GOT3 (cell line): ENCODE measurements at places on chromosomes 12 and 14.

- no peak for DNase-seq
Observed at GRCh38 chr12:124721501-124722162, 142.0 kb downstream of the SCARB1 start.

GRCh38 chr12:51065530-51065929 is 17.4 kb downstream of the LETMD1 start:
- no peak for DNase-seq

DNA sequence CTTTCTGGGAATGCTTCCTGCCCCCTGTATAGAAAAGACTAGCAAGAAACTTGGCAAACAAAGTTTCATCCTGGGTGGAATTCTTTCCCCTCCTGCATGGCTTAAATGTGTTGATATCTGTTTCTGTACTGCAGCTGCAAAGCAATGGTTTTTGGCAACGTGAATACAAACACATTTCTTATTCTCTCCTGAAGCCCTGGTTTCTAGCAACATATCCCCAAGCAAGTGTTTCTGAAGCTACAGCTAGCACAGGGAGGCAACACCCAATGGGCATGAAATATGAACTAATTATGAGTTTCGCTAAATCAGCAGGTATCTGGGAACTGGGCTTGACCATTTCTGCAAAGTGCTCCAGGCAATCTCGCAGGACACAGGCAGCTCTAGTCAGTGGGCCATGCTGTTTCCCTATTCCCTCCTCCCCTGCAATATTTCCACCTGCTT is 392.3 kb upstream of the TMPO start:
- DNase-seq, result no peak

- no peak for DNase-seq
Observed at GRCh38 chr14:80483331-80483730, 272.0 kb upstream of the DIO2 start.

- no peak for DNase-seq
Observed at GRCh38 chr12:27551172-27551840, 27.3 kb downstream of the PPFIBP1 start.

DNA sequence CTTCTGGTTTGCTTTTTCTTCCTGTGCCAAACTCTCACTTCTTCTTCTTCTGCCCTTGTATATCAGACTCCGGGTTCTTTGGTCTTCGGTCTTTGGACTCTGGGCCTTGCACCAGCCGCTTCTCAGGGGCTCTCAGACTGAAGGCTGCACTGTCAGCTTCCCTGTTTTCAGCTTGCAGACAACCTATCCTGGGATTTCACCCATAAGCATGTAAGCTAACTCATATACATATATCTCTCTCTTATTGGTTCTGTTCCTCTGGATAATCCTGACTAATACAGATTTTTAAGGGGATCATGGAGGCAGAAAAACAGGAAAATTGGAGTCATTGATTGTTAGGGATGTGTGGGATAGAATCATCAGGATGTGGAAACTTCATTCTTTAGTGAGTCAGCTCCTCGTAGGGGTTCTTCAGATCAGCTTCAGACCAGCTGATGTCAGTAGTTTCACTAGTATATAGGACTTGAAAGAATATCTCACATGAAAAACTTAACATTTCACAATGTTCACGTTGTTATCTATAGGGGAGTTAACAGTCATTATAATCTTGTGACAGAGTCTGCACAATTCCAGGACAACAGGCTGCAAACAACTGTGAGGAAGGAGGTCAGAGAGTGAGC is 102.9 kb downstream of the RASSF9 start:
- DNase-seq, result no peak

- no peak for DNase-seq
Observed at GRCh38 chr14:66634876-66635275, 126.9 kb downstream of the GPHN start.

DNA sequence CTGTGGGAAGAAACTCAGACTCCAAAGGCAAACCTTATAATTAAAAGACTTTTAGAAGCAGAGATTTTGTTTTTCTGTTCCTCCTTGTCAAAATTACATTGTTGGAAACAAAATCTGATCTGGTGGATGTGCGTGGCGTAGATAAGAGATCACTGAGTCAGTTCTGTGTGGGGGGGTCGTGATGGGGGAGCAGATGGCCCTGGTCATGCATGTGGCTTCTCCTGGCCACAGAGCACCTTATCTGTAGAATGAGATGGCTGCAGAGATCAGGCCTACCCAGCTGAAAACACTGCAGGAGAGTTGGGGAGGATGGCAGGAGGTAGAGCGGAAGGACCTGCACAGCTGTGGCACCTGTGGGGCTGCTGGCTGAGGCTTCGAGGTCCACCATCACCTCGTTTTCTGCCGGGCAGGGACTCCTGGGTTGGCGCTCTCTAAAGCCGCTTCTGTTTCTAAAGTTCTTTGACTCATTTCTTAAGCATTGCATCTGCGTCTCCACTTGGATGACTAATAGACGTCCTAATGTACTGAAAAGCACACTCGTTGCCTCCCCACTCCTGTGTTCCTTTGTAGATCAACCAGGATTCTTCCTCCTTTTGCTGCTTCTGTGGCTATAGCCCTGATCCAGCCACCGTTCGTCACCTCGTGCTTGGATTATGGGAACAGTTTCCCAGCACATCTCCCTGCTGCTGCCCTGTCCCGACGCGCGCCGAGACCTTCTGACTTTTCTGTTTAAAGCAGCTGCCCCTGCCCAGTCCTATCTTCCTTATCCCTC is 93.4 kb downstream of the TSPAN9 start:
- DNase-seq, result no peak

DNA sequence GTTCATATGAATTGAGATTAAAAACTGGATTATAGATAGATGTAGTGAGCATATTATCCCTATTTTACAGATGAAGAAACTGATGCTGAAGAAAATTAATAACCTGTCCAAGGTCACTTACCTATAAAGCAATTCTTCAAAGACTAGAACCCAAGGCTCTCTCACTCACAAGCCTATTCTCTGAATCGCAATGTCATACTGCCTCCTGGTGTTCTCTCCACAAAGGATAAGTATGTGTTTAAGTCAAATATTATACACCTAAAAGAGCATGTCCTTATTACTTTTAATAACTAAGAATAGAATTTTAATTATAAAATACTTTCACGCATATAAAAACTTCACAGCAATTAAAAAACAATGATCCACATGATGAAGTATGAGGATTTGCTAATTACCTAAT is 721.3 kb upstream of the USP15 start:
- DNase-seq, result no peak

GRCh38 chr12:90280033-90280432 is 571.4 kb upstream of the ATP2B1 start:
- DNase-seq, result no peak

- DNase-seq, result no peak
Observed at GRCh38 chr12:47604221-47604873, 101.5 kb downstream of the RPAP3 start.

DNA sequence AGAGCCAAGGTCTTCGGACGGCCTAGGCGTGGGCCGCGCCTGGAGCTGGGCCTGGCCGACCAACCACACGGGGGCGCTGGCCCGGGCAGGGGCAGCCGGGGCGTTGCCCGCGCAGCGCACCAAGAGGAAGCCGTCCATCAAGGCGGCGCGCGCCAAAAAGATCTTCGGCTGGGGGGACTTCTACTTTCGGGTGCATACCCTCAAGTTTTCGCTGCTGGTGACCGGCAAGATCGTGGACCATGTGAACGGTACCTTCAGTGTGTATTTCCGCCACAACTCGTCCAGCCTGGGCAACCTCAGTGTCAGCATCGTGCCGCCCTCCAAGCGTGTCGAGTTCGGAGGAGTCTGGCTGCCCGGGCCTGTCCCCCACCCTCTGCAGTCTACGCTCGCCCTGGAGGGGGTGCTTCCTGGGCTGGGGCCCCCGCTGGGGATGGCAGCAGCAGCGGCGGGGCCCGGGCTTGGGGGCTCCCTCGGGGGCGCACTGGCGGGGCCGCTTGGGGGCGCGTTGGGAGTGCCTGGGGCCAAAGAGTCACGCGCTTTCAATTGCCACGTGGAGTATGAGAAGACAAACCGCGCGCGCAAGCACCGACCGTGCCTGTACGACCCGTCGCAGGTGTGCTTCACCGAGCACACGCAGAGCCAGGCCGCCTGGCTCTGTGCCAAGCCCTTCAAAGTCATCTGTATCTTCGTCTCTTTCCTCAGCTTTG is 4.4 kb upstream of the SHMT2 start:
- DNase-seq, result no peak

GRCh38 chr12:62116986-62117385 is 143.2 kb upstream of the USP15 start:
- DNase-seq, result no peak

GRCh38 chr12:106521901-106522300 is 60.9 kb upstream of the RFX4 start:
- no peak for DNase-seq

DNA sequence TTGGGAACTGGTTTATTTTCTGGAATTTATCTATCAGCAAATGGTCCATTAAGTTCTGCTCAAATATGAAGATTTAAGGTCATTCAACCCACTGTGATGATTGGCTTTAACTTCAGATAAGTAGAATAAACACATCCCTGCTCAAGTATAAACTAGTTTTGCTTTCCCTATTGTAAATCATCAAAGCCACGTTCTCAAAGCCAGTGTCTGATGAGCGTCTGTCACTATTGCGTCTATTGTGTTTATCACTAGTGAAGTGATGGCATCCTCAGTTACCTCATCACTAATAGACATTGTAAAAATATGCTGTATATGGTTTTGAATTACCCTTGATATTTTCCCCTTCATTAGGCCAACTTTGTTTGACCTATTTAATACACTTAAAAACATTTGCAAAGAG is 351.3 kb downstream of the BCAT1 start:
- DNase-seq, result no peak

DNA sequence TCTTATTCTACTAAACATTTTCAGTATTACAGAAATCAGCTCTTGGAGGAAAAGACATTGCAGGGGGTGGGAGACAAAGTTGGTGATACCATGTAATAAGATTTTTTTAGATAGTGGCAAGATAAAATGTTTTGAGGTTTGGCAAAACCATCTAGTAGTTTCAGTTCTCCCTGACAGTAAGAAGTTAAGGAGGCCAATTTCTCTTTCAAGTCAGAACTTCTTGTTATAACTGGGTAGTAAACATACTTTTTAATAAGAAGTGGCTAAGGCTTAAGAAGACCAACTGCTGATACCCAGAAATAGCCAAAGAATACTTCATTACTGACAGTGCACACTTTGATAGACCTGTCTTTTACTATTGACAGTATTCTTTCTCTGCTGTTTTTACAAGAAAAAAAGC is 452.3 kb downstream of the DIO2 start:
- no peak for DNase-seq

DNA sequence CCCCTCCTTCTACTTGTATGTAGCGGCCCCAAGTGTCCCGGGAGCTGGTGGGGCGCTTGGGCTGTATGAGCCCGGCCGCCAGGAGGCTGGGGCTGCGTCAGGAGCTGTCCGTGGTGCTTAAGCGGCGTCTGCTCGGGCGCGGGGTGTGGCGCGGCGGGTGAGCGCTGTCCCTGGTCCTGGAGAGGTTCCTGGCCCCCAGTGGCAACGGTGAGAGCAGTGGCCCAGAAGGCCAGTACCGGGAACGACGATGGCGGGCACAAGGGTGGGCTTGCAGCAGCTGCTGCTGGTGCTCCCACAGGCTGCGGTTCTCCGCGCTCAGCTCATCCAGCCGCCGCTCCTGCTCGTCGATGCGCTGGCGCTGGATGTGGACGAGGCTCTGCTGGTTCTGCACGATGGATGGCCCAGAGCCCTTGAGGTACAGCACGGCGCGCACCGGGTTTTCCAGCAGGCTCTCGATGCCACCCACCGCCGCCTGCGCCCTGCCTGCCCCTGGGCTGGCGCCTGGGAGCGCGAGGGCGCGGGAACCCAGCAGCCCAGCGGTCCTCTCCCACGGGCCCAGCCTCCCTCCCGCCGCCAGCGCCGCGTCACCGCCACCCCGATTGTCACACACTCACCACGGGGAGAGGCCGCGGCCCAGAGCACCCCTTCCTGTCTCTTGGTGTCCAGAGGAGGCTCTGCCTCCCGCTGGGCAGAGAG is 41.9 kb upstream of the FKBP4 start:
- DNase-seq, result peak; percentile 24

GRCh38 chr14:68654471-68654941 is 138.4 kb downstream of the ZFP36L1 start:
- no peak for DNase-seq

DNA sequence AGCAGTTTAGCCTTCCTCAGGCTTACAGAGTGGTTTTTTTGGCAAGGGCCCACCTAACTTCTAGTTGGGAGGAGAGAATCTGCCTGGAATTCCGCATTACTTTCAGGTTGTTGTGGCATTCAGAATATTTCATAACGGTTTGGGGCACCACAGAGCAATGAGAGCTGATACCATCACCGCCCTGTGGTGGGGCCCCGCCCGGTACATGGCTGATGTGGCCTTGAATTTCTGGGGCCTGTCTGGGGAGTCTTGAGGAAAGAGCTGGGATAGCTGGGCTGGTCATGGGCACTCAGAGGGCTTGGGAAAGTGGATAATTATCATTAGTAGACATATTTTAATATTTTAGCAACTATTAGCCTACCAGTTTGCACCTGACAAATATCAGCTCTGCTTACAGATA is 4.2 kb downstream of the TESPA1 start:
- DNase-seq, result no peak

DNA sequence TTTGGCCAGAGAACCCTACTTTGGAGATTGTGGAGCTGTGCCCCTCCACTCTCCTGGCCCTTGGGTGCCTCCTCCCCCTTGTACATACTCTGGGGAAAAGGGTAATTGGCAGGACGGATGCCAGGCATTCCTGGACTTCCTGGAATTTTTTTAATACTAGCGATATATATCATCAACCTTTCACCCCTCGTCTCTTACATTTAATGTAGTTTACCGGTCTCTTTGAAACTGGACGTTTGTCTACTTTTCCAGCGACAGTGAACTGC is 767 bp upstream of the CRY1 start:
- no peak for DNase-seq

DNA sequence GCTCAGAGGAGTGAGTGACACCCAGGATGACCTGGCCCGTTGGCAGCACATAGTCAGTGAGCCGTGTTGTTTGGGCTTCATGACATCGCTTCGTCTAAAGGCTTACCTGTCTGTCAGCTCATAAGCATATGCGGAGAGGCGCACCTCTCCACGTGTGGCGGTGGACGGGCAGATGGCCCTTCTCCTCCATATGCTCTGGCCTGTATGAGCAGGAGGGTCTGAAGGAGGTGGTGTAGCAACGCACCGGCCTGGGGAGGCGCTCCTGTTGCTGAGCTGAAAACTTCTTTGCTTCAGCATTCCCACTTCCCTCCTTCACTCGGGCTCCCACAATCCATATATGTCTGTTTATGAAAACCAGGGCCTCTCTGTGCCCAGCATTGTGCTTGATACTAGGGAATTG is 186.1 kb downstream of the TSPAN9 start:
- DNase-seq, result no peak

DNA sequence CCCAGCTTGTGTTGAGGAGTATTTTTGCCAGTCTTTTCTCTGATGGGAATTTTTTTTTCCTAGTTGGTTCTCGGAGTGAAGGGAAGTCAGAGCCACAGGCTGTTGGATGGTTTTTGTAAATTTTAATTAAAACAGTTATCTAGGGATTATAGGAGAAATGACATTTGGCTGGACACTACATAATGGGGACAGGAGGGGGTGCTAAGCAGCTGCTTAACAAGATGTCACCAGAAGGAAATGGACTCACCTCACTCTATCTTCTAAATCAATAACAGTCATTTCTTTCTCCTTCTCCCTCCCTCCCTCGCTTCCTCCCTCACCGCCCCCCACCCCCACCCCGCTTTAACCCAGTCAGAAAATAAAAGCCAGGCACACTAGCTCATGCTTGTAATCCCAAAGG is 93.4 kb upstream of the TMEM233 start:
- no peak for DNase-seq
